Kidney capillary endothelial cell (primary cell): ENCODE measurements at places on chromosomes 2 and 18.
A peak's percentile ranks its signal among the peaks of the same experiment; 100 is the strongest.

GRCh38 chr18:44673256-44673880 is 7.3 kb upstream of the SETBP1 start:
- no peak for DNase-seq

- DNase-seq: peak; percentile 92
Measured at GRCh38 chr2:161905389-161906046, 168.5 kb downstream of the DPP4 start.

DNA sequence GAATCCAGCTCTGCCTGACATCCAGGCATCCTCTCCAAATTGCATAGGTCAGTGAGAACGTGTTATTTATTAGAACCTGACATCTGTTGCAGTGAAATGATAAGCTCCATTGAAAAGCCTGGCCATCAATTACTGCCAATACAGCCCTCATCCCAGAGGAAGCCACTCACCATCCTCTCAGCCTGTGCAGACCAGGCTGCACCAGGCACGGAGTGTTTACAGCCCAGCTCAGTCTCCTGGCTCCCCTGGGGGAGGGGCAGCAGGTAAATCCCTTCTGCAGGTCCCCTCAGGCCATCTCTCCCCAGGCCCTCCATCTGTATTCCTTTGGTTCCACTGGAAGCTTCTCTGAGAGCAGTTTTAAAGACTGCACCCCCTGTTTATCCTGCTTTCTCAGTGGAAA is 82.6 kb upstream of the FOSL2 start:
- DNase-seq: no peak

DNA sequence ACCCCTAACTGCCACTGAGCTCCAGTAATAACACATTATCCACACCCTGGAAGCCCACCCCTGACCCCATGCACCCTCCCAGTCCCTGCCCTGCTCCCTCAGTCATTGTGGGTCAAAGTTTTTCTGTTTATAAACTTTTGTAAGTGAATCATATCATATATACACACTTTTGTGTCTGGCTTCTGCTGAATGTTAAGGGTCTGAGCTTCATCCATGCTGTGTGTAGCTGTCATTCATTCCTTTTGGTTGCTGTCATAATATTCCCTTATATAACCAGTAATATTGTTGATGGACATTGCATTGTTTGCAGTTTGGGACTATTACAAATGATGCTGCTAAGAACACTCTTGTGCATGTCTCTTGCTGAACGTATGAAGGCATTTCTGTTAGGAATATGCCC is 14.5 kb downstream of the CNNM4 start:
- no peak for DNase-seq

- DNase-seq: no peak
Measured at GRCh38 chr2:101116841-101117552, 34.2 kb downstream of the TBC1D8 start.
